ENCODE measurements at places on chromosomes 13 and 19.

- DNase-seq = no peak
Observed at GRCh38 chr13:49690133-49690994, 922 bp downstream of the EBPL start.

- no peak for DNase-seq
Observed at GRCh38 chr19:28208745-28209144, 1004.2 kb downstream of the UQCRFS1 start.

GRCh38 chr19:5052515-5052914, 83.6 kb downstream of the KDM4B start:
- no peak for DNase-seq

DNA sequence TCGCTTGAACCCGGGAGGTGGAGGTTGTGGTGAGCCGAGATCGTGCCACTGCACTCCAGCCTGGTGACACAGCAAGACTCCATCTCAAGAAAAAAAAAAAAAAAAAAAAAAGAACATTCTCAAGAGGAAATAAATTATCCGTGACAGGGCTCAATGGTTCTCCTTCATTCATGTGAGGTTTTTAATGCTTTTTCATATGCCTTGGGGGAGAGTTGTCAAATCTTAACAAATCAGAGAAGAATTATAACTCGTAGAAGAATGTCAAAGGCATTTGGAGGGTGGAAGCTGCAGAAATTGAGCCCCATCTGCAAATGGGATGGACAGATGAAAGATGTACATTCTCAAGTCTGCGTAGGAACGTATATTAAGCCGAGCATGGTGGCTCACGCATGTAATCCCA, 34.9 kb upstream of the HOMER3 start:
- DNase-seq = no peak

GRCh38 chr13:45527699-45528462, 63.1 kb downstream of the COG3 start:
- DNase-seq = no peak

- no peak for DNase-seq
Observed at GRCh38 chr13:111080642-111081041, 34.5 kb upstream of the ARHGEF7 start.

- DNase-seq = no peak
Observed at GRCh38 chr19:17500447-17501198, 10.8 kb upstream of the PGLS start.

DNA sequence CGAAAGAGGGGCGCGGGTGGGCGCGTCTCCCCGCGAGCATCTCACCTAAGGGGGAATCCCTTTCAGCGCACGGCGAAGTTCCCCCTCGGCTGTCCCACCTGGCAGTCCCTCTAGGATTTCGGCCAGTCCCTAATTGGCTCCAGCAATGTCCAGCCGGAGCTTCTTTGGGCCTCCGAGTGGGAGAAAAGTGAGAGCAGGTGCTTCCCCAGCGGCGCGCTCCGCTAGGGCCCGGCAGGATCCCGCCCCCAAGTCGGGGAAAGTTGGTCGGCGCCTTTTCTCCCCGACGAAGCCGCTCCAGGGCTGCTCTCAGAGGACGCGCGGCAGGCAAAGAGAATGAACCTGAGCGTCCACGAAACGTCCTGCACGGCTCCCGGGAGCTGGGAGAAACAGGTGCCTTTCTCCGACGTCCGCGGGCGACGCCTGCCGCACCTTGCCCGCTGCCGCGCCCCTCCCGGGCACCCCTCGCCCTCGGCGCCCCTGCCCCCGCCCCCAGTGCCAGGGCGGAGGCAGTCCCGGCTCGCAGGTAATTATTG, 366 bp upstream of the KL start:
- DNase-seq = no peak

GRCh38 chr13:107057028-107057631, 489.2 kb upstream of the ARGLU1 start:
- no peak for DNase-seq

- DNase-seq = no peak
Observed at GRCh38 chr13:73773168-73773549, 361.0 kb downstream of the KLF12 start.

- no peak for DNase-seq
Observed at GRCh38 chr19:55520691-55521292, 16.1 kb downstream of the SBK2 start.

GRCh38 chr13:66977161-66977560, 253.0 kb downstream of the PCDH9 start:
- no peak for DNase-seq

- no peak for DNase-seq
Observed at GRCh38 chr13:103945836-103946235, 879.6 kb upstream of the SLC10A2 start.

GRCh38 chr19:660793-661426, 2.1 kb downstream of the RNF126 start:
- no peak for DNase-seq

GRCh38 chr13:100542826-100543156, 45.8 kb downstream of the GGACT start:
- no peak for DNase-seq

All from stimulated activated CD8-positive, alpha-beta memory T cell treated with anti-CD3 and anti-CD28 coated beads, Interleukin-7, amount 100 ng/mL, for 1 hour (primary cell).